CD4-positive, alpha-beta T cell treated with Interleukin-4 for 1 hour (primary cell): ENCODE measurements at places on chromosomes 2 and 18.

DNA sequence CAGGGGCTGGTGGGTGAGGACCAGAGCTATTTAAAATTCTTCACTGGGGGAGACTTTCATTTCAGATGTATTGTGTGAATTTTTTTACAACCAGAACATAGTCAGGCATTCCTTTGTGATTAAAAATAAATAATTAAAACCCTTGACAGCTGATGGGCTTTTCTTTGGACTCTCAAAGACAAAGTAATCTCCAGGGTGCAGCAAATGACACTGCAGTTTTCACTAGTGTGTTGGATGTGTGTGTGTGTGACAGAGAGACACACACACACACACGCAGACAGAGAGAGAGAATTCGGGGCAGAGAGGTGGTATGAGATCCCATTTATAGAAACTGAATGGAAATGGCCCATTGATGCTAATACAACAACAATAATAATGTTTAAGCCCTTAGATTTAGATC lies 10.3 kb upstream of the GALNT14 start:
- DNase-seq: no peak

- DNase-seq: peak; percentile 8
Observed at GRCh38 chr18:72762515-72763122, 105.2 kb downstream of the NETO1 start.

- no peak for DNase-seq
Observed at GRCh38 chr2:120094795-120095194, 81.9 kb downstream of the EPB41L5 start.

DNA sequence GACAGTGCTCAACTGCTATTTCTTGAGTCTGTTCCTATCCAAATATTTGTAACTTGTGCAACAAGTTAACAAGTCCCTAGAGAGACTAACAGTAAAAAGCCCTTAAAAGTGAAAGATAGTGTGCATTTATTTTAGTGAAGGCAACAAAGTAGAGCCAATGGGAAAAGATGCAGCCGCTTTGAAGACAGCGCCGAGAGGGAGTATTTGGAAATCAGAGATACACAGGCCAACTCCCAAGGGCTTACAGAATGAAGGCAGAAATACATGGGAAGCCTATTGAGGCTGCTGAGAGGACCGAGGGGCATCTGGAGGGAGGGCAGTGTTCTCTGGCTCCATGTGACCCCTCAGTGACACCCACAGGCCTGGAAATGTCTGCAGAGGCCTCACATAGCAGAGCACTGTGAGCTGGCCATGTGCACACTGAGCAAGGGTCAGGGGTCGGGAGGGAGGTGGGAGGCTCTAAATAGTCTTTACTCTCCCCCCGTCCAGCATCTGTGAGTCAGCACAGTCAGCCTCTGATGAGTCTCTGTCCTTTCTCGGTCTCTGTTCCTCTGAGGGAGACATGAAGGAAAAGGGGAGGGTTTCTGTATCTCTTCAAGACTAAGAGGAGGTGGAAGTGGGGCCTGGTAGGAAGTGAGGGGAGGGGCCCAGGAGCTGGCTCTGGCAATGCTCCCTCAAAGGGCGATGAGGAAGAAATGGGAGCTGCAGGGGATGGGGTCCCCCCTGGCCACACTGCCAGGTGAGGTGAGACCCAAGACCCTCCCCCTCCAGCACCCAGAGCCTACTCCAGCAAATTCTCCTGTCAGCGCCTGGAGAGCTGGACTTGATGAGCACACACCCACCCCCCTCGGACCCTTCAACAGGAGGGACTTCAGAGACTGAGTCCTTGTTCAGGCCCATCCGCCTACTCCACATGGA lies 133.6 kb downstream of the SP3 start:
- DNase-seq: no peak

GRCh38 chr2:96891591-96892333 lies 21.9 kb upstream of the SEMA4C start:
- DNase-seq: no peak

- no peak for DNase-seq
Observed at GRCh38 chr2:177403838-177404237, 11.3 kb downstream of the AGPS start.

DNA sequence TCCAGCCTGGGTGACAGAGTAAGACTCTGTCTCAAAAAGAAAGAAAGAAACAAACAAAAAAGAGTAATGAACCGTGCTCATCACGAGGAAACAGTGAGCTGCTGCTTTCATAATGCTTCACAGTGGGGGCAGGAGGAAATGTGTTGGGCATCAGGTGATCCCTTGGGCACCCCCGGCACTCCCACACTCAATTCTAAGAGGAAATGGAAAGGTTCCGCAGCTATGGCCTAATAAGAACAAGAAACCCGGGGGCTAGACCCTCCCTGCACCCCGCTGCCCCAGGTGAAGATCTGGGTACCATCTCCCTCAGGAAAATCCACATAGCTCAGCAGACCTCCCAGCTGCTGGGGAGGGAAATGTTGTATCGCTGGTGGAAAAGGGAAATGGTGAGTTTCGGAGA lies 118.9 kb downstream of the LPIN1 start:
- no peak for DNase-seq

- DNase-seq: peak; percentile 47
Observed at GRCh38 chr2:240997856-240998705, at the start of gene SNED1. Gene SNED1, plus strand, starts transcription at chr2:240998618. Its CDS starts 220 bp downstream, at chr2:240998838.

- DNase-seq: no peak
Observed at GRCh38 chr2:207632575-207633493, 7.6 kb upstream of the METTL21A start.

DNA sequence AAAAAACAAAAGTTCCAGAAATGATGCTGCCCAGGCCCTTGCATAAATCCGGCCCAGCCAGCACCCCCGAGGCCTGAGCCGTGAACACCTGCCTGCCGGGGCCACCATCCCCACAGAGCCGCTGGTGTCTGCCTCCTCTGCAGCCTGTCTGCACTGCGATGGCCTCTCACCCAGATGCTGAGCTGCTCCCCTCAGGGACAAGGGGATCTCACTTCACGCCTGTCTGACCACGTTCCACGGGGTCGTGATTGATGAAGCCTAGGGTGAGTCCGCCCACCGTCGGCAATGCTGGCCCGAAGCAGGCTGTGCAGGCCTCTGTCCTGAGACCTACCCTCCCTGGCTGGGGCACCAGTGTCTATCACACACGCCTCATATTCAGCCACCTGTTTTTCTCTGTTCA lies 444.2 kb downstream of the EIPR1 start:
- DNase-seq: no peak

DNA sequence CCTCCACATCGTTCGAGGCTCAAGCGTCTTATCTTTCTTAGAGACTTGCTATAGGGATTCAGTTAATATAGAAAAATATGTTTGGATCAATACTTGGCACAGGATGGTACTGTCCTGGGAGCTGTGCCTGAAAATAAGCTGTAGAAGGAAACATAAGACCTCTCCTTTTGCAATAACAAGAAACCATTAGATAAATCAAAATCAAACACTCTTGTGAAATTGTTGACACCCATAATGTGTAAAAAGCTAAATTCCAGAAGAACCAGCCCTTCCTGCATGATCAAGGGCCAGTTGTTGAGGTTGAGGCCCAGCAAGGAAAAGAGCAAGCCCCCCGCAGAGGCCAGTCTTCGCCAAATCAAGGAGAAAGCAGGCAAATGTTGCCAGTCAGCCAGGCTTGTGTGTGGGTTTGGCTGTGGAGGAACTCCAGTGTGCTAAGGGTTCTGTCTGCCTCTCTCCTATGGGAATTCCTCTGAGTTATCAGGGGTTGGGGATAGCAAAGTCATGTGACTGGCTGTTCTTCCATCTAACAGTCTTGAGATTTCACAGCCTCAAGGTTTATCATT lies 185.7 kb downstream of the ACKR3 start:
- no peak for DNase-seq

DNA sequence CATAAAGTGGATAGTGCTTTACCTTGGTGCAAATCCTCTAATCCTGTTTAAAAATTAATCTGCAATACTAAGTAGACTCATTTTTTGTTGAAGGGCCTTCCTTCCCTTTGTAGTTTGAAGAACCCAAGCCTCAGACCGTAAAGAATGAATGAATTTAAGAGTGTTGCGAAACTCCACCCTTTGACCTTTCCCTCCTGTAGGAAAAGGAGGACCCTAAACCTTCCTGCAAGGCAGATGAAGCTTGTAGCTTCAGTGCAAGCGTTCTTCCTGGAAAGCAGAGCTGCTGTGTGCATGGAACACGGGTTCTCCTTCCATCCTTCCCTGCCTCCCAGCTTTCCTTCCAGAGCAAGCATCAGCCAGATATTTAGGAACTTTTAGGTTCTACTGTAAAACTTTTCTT lies 1.7 kb downstream of the IMPA2 start:
- no peak for DNase-seq

DNA sequence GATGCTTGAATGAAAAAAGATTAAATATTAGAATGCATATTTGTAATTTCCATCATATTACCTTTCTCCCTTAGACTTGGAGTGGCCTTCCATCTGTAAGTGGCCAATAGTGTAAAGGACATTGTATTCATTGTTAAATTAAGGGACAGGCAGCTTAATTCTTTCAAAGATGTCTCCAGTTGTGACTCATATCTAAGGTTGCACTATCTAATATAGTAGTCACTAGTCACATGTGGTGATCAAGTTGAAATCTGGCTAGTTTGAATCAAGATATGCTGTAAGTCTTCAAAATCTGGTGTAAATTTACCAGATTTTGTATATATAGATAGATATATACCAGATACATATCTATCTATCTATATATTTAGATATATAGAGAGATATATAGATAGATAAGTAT lies 52.4 kb upstream of the AGPS start:
- no peak for DNase-seq

- DNase-seq: no peak
Observed at GRCh38 chr2:229825476-229825875, 96.3 kb downstream of the TRIP12 start.

DNA sequence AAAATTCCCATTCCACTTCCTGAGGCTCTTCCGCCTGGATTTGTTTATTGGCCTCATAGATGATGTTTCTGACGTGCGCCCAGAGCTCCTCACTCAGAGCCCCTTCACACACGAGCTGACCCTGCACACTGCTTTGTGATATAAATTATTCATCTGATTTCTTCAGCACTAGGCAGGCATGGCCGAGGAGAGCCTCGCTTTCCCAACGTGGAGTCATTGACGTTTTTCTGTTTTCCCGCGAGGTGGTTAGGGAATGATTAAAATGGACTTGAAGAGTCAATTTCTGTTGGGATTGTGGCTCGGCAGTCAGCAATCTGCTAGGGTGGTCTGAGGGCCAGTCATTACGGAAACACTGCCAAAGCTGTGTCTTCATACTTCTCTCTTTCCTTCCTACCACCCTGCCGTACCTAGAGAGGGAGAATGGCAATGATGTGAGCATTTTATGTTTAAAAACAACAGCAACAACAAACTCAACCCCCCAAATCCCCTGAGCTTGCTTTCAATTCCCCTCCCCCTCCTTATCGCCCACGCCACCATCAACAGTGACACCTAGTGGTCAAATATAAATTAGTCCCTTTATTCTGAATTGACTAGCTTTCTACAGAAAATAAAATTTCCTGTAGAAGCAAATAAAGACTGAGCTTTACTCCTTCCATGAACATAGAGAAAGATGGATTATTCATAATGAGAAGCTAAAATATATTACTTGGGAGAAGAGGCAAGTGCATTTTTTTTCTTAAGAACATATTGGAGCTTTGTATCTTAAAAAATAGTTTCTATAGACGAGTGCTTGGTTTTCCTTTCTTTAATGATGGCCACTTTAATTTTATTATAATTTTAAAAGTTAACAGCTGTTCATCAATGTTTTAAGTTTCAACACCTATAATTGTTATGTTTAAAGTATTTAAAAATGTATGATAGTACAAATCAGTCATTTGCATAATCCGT lies 285.1 kb downstream of the MTX2 start:
- DNase-seq: peak; percentile 62

GRCh38 chr2:153575171-153575853 lies 96.8 kb upstream of the RPRM start:
- no peak for DNase-seq

- no peak for DNase-seq
Observed at GRCh38 chr2:237931205-237931721, 35.6 kb upstream of the UBE2F start.

DNA sequence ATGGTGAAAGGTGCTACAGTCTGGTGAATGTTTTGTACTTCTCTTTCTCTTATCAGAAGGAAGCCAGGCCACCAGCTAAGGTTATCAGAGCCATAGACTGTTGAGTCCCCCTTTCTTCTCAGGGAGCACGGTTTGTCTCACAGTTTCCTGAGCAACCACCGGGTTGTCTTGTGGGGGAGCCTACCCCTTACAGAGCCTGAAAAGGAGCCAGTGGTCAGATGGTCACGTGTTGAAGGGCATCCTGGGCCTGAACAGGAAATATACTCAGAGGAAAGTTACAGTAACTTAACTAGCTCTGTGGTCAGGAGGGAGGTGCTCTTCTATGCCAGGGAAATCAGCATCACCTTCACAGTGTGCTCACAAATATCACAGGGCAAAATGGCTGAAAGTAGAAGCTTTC lies 11.6 kb downstream of the CD28 start:
- peak; percentile 60 for DNase-seq

- DNase-seq: no peak
Observed at GRCh38 chr2:234099266-234099665, 48.8 kb downstream of the SPP2 start.

- DNase-seq: no peak
Observed at GRCh38 chr18:50453732-50454131, 78.9 kb downstream of the SKA1 start.

GRCh38 chr18:26723981-26724380 lies 141.5 kb downstream of the AQP4 start:
- DNase-seq: no peak

- DNase-seq: no peak
Observed at GRCh38 chr18:680392-680791, 22.9 kb downstream of the TYMS start.
